ENCODE measurements at places on chromosomes 2 and 18.

DNA sequence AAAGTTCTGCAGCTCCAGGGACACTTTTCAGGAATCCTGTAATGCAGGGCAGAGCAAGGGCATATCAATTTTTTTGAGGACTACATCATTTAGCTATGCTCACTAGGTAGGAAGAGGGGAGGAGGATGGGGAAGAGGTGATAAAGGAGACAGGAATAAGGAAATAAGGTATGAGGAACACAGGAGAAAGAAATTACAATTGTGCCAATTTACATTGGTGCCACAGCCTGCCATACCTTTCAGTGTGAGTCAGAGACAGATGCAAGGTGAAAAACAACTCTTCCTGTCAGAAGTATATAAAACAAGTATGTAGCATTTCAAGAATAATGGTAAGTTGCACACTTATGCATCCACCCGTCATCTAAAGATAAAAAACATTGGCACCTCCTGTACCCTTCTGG lies 5.4 kb upstream of the MRPS9 start:
- DNase-seq, result no peak

- no peak for DNase-seq
These were observed 29.9 kb downstream of the HDHD2 start for GRCh38 chr18:47120428-47120827.

DNA sequence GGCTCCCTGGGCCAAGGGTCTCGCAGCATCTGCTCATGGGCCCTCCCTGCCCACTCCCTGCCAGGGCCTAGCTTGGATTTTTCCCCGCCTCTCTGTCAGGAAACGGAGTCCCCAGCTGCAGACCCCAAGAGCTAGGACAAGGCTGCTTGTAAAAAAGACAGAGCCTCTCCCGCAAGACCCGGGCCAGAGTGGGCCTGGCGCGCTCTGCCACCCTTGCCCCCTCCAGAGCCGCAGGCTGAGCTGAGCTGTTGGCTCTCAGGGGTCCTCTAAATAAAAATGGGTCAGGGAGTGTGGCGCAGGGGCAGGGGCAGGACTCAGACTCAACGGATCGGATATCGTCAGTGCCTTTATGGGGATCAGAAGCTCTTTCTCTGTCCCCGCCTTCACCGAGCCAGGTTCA lies 112.6 kb downstream of the CABLES1 start:
- DNase-seq, result no peak

DNA sequence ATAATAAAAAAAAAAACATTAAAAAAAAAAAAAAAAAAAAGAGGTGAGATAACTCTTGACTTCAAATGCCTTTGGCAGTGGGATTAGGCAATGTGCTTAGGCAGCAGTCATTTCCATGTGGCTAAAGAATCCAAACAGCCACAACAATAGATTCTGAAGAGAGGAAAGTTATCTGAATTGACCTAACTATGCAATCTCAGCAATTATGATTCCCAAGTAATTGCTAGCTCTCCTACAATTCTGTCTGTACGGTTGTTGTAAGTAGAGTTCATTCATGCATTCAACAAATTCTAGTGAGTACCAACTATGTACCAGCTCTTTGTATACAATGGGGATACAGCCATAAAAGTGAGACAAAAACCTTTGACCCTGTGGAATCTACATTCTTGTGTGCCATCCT lies 3.6 kb downstream of the SRD5A2 start:
- no peak for DNase-seq

DNA sequence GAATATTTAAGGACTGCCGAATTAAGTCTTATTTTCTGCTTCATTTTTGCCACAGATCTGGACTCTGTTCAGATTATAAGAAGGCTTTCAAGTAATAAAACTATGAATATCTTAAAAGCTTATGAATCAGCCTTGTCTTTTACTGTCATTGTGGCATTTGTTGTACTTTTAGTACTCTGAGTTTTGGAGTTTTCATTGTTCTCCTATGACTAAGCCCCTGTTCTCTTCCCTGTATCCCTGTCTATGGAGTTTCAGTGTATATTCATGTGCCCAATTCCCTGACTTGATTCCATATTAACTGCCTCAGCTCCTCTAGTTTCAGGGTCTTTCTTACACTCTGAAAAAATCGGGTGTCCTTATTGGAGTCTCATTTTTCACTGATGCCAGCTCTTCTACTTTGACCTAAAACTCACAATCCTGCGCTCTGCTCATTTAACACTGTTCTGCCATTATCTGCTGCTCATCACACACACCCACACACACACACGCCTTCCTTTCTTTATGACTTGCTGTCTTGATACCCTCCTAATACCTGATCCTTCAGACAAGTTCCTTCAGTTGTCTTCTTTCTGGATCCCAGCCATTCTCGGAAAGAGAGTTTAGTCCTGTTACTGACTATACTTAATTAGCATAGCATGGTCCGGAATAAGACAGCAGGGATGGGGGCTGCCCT lies 511.8 kb downstream of the CPS1 start:
- DNase-seq, result no peak

GRCh38 chr2:216539791-216540241 lies 41.2 kb downstream of the RPL37A start:
- DNase-seq, result no peak

GRCh38 chr2:70655786-70656185 lies 102.2 kb upstream of the TGFA start:
- DNase-seq, result no peak

DNA sequence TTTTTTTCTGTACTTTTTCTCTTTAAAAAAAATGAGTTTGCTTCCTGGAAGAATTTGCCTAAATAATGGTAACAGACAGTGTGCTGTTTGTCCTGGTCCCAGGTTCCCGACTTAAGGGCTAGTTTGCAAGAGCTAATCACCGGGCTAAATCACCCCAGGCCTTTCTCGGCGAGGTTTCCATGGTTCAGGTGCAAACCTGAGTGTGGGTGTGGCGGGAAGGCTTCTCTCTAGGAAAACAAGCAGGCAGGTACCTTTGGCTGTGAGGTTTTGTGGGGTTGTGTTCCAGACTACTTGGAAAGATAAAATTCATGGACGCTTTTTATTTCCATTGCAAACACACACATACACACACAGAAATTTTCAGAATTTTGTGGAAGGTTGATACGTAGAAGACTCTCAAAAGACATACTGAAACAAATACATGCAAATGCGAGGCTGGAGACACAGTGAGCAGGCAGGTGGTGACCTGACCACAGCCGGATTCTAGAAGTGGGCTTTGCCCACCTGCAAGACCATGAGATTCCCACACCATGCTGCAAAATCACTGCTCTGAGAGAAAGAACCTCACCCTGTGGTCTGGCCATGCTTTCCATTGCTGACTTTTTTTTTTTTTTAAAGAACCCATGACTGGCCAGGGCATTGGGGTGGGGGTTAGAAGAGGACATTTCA lies 815 bp downstream of the CNDP1 start:
- DNase-seq, result no peak

DNA sequence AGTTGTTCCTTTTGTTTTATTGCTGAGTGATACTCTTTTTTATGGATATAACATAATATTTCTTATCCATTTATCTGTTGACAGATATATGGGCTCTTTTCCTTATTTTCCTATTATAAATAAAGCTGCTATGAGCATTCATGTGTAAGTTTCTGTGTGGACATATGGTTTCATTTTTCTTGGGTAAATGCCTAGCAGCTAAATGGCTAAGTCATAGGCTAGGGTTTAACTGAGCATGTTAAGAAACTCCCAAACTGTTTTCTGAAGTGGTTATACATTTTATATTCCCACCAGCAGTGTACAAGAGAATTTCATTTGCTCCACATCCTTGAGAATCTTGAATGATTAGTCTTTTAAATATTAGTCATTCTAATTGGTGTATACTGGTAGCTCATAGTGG lies 786.6 kb upstream of the CDH2 start:
- no peak for DNase-seq

DNA sequence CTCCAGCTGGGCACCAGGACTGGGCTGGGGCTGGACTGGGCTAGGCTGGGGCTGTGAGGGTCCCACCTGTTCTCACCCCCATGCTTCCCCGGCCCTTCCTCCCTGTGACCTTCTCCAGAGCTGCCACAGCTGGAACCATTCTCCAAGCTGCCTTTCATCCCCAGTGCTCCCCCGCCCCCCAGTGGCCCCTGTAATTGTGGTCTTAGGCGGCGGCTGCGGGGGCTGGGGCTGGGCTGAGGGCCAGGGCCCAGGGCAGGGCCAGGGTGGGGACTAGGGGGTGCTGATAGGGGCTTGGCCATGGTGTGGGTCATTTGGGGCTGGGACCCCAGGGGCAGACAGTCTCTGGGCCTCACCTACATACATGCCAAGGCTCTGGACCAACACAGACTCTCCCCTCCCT lies 2.8 kb upstream of the WNT10A start:
- no peak for DNase-seq

Data from stimulated activated CD8-positive, alpha-beta memory T cell treated with anti-CD3 and anti-CD28 coated beads, Interleukin-4, amount 100 ng/mL, for 1 hour (primary cell).